ENCODE measurements at places on chromosomes 2 and 18.

DNA sequence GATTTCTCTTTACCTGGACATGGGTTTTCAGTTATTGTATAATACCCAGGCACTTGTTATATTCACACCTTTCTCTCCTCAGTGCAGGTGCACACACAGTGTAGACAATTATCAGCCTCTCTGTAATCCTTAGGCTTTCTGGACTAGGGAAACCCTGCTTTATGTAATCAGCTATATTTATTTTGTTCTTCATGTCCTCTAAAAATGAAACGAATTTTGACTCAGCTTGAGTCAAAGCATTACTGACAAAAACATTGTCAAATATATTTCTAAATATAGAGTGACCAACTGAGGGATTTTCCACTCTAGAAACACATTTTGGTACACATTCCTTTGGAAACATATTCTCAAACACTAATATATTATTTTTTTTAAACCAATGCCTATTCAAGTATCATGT lies 144.8 kb upstream of the GULP1 start:
- no peak for DNase-seq

DNA sequence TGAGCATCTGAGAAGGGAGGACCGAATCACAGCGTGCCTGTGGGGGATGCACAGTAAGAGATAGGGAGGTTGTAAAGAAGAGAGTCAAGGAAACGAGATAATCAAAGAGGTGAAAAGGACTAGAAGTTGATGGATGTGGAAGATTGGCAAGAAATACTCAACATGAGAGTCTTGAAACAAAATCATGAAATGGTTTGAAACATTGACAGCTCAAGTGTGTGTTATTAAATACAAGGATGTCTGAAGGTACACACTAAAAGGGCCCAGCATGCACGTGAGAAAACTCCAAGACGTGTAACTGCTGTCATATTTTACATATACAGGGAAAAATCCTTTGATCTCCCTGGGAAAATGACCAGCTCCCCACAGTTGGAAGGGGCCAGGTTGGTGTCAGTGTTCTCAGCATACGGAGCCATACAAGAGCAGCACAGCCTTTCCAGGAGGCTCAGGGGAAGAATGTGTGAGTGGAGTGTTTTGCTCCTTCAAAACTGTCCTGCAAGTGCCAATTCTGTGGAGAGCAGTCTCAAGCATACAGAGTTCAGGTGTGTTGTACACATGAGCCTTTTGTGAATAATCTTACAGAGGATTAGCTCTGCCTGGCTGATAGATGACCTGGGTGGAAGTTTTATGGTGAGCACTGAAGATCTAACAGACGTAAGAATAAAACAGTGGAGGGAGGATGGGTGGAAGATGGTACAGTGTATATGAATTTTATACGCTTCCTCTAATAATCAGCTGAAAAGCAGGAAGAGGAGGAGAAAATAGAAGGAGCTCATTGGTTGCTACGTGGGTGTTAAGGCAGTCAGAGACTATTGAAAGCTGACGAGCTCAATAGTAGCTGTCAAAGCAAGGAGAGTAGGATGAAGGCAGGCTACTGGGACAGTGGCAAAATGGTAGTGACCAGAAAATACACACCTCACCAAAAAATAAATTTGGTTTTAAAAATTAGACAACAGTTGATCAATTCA lies 126.8 kb downstream of the ATP9B start:
- DNase-seq, result no peak

- DNase-seq, result no peak
Observed at GRCh38 chr2:1900732-1901131, 156.4 kb upstream of the PXDN start.

GRCh38 chr2:242034996-242035814 lies 165.7 kb downstream of the RTP5 start:
- no peak for DNase-seq

DNA sequence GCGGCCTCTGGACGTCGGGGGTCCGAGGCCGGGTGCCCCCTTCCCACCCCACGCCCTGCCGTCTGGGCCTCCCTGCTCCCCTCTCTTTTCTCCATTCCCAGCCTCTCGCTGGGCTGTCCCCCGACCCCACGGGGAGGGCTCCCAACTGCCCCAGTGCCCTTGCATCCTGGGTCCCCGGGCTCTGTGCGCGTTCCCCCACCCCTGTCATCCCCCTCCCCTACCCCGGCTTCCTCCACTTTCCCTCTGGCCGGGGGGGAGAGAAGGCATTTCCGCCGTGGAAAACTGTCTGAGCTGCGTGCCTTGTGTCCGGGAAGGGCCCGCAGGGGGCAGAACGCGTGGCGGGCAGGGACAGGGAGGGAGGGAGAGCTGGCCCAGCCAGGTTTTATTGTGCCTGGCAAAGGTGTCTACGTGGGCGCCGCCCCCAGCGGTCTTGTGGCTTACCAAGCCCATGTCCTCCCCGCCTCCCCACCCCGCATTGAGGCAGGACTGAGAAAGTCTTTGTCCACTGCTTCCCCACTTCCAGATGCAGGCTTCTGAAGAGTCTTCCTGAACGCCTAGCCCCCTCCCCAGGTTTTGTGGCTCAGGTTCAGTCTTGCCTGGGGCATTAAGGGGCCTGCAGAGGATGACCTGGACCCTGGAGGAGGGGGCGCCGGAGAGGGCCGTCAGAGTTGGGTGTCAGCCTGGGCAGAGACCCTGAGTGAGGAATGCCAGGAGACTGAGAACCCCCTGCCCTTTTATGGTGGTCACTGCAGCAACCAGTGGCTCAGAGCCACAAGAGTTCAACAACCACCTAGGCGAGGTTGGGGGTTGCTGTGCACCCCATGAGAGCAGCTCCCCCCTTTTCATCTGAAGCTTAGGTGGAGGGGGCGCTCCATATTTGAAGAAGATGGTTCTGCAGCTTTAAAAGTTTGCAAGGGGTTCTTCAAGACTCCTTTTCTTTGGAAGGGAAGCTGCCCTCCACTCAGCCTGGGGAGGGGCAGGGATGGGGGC lies 1.3 kb downstream of the ITM2C start:
- DNase-seq, result no peak

DNA sequence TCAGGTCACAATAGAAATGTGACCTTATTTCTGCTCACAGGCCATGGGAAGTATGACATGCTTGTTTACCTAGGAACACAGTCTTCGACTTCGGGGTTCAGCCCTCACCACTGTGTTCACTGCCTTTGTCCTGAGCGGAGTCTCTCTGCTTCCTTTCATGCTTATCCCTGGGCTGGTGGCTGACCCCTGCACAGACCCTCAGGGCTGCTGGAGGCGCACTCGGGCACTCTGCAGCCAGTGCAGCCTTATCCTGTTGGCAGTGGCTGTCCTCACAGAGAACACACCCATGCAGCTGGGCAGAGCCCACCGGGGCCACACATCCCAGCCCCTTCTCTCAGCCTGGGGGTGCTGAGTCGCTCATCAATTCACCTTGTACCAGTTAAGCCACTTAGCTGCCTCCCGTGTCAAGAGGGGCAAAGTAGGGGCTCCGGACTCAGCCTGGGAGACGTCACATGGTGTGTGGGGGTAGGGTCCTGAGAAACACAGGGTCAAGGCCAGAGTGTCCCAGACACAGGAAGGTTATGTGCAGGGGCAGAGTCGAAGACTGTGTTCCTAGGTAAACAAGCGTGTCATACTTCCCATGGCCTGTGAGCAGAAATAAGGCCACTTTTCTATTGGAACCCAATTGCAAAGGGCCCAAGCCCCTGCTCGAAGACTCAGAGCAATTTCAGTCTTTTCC lies 107.5 kb downstream of the FAM210A start:
- no peak for DNase-seq

DNA sequence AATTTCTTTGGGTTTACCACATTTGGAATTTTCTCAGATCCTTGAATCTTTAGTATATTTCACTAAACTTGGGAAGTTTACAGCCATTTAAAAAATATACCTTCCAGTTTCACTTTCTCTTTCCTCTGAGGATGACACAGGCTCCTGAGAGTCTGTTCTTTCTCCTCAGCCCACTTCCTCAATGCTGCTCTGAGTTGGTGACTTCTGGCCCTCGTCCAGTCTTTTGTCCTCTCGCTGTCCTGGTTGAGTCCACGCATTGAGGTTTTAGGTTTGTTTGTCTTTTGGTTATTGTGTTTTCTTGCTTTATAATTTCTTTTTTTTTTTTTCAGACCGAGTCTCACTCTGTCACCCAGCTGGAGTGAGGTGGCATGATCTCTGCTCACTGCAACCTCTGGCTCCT lies 40.7 kb upstream of the GALR1 start:
- DNase-seq, result peak; percentile 30

DNA sequence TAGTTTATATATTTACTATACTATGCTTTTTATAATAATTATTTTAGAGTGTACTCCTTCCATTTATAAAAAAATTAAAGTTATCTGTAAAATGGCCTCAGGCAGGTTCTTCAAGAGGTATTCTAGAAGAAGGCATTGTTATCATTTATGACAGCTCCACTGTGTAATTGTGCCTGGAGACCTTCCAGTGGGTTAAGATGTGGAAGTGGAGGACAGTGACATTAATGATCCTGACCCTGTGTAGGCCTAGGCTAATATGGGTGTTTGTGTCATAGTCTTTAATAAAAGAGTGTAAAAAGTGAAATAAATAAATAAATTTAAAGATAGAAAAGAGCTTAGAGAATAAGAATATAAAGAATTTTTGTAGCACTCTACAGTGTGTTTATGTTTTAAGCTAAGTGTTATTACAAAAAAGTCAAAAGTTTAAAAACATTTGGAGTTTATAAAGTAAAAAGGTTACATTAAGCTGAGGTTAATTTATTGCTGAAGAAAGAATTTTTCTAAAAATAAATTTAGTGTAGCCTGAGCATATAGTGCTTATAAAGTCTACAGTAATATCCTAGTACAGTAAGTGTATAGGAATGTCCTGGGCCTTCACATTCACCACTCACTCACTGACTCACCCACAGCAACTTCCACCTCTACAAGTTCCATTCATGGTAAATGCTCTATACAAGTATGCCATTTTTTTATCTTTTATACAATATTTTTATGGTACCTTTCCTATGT lies 190.0 kb upstream of the SESTD1 start:
- peak; percentile 70 for DNase-seq

GRCh38 chr2:135093670-135094330 lies 41.7 kb downstream of the RAB3GAP1 start:
- DNase-seq, result no peak

DNA sequence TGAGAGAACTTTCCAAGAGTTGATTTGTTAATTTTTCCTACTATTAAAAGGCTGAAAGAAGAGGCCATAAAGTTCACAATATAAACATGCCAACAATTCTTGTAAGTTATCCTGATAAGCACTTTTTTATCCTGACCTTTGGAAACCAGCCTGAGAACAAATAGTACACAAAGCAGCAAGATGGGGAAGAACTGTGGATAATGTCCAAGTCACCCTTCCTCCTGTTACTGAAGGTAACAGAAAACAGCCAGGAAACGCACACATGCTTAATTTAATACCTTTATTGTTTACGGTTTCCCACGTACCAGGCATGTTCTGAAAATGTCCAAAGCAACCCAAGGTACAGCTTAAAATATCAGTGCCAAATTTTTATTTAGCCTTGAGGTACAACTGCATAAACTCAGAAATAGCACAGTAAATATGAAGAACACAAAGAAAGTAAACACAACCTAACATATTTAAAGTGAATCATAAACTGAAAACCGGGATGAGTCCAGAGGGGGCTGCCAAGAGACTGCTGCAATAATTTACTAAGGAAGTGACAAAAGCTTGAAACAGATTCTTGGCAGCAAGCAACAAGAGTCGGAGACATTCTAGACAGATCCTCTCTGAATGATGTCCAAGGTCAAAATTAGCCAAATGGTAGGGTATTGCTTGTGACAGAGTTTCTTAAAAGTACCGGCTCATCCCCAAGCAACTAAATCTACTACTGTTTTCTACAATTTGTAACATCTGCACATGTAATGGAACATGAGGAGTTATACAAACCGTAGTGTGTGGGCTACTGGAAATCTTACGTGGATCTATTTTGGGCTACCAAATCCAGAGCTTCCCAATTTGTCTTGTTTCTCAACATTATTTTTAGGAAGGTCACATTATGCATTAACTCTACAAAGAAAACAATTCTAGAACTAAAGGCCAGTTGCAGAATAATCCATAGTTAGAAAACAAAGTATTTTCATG lies 93.2 kb downstream of the CABYR start:
- DNase-seq, result no peak

DNA sequence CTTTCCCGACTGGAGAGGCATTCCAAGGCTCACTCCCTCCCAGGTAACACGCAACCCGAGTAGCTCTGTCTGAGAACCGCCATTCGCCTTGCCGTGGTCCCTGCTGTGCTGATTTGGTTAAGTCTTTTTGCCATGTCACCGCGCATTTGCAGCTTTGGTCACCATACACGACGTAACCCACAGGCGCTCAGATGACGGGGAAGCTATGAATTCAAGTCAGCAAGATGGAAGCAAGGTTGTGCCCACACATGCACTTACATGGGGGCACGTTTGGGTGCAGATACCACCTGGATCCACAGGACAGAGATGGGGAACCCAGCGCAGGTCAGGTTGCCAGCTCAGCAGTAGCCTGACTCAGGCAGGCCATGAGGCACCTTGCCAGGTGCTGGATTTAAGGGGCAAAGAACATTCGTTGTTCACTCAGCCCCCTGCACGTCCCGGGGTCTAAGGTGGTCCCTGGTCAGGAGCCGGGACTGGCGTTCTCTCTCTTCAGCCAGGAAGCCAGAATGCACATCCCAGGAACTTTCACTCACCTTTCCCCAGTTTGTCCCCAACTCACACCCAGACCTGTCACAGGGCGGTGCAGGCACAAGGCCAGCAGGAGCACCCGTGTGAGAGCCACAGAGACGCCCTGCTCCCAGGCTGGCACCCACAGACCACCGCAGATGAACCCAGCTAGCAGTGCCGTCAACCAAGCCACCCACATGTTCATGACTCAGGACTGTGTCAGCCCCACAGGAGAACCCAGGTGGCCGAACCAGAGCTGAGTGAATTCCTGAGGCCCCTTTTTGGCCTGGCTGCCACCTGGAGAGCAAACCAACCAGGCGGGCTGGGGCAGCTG lies 19.9 kb downstream of the SNED1 start:
- no peak for DNase-seq

- DNase-seq, result no peak
Observed at GRCh38 chr2:109129921-109130722, 1.1 kb downstream of the SH3RF3 start.

DNA sequence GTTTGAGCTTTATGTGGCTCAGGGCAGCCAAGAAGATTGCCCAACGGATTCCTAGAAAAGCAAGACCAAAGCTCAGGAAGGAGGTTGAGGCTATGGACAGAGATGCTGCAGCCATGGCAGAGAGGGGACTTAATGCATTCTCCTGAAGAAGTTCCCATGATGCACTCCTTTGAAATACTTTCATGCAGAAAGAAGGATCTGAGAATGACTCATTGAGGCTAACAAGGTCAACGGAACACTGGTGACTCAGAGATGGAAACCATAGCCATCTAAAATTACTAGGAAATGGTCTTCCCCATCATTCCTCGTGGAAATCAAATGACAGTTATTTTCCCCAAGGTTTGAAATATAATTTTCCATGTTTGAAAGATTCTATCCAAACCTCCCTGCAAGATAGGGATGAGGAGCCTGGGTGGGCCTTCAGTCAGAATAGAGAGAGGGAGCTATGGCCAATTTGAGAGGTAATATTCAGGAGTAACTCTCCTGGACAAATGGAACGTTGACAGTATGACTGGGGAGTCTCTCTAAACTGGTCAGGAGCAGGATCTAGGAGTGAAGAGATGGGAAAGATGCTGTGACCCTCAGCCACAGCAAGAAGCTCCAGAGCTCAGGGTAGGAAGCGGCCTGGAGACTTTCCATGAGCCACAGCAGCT lies 63.0 kb downstream of the REEP1 start:
- peak; percentile 77 for DNase-seq

- no peak for DNase-seq
Observed at GRCh38 chr2:153106802-153107477, 371.6 kb downstream of the RPRM start.
